GDM1 (cell line): ENCODE measurements at places on chromosomes 11 and 22.

DNA sequence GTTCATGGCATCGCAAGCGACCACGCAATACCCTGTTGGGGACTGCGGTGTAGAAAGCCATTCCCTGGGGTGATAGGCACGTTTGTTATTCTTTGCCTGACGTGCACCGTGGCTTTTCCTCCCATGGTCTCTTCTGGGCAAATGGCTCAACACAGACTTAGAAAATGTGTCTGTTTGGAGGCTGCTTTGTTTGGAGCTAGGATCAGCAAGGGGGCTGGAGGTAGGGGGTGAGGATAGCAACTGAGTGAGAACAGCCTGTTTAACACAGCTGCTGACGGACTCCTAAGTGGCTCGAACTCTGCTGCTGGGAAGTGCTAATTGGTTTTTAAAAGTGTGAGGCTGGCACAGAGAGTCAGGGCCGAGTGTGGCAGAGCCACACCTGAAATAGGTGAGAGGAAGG lies 16.1 kb upstream of the CHRM4 start:
- no peak for DNase-seq

DNA sequence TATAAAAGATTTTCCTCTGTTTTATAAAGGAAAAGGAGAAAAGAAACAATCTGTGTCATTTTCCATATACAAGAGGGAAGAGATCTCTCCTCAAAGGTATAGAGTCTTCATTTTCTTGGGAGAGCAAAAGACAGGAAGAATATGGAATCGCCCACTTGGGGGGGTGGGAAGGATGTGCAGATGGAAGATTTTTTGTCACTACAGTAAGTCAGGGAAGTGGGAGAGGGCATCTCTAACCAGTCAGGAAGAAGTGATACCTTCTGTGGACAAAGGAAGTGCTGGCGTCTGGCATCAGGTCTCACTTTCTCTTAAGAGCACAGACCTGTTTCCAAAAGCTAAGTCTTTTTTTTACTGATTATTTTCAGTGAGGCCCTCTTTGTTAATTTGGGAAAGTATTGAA lies 1.4 kb downstream of the PRR14L start:
- no peak for DNase-seq

GRCh38 chr22:42470366-42471082 lies 38.3 kb upstream of the NFAM1 start:
- DNase-seq = no peak

GRCh38 chr11:77127920-77128691 lies at the start of gene MYO7A:
TSS of gene MYO7A (plus strand) at chr11:77128246. CDS start at chr11:77130635, 2,389 bp downstream.
- no peak for DNase-seq
